CD8-positive, alpha-beta memory T cell (primary cell): ENCODE measurements at places on chromosomes 7 and 10.

DNA sequence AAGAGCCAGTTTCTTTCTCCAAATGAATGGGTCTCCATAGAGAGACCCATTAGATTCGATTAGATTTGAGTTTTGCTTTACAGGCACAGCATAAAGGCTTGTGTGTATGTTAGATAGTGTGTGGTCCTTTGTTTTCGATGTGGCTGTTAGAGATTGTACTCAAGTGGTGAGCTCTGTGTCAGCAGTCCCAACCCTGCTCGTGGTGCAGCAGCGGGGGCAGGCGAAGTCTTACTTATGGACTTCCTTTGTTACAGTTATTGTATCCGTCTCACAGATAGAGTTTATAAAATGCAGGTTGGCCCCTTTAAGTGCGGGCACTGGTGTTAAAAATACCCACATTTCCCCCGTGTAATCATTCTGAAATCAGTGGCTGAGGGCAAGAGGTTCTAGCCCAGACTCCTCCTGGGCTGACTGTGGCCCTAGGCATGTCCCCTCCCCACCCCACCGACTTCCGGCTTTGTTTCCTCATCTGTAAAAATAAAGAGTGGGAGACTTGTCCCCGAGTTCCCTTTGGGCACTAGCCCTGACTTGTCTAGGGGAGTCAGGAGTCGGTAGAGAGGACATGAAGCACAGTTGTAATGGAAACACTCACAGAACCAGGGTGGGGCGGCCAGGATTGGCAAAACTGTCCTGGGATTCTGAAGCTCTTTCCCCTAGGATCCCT lies 28.6 kb downstream of the MTURN start:
- H3K27me3 ChIP-seq = no peaks in the 10 kb centered on the region
- H3K4me1 ChIP-seq = peaks cover 43% of the 10 kb centered on the region
- peak; percentile 58 for DNase-seq

- no peak overlapping the region for H3K4me3 ChIP-seq
- no peak for DNase-seq
- no peak overlapping the region for H3K27ac ChIP-seq
- no peaks in the 10 kb centered on the region for H3K36me3 ChIP-seq
- H3K4me1 ChIP-seq = no peaks in the 10 kb centered on the region
These were observed 30.2 kb upstream of the ERCC6 start for GRCh38 chr10:49569031-49569631.

DNA sequence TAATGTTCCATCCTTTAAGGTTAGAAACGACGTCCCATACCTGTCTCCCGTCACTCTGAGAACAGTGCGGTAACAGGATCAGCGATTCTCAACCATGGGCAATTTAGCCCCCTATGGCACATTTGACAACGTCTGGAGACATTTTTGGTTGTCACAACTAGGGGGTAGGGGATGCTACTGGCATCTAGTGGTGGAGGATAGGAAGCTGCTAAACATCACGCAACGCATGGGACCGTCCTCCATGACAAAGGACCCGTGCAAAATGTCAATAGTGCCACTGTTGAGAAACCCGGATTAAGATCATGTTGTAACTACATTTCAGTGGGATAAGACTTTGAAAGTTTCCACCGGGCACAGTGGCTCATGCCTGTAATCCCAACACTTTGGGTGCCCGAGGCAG lies 5.0 kb upstream of the PAXIP1 start:
- H3K27me3 ChIP-seq = no peaks in the 10 kb centered on the region
- peak; percentile 45 for DNase-seq
- H3K36me3 ChIP-seq = no peaks in the 10 kb centered on the region
- peaks cover 9% of the 10 kb centered on the region for H3K4me1 ChIP-seq

GRCh38 chr7:38978491-38978890 lies 782 bp downstream of the POU6F2 start:
- no peaks in the 10 kb centered on the region for H3K36me3 ChIP-seq
- H3K4me3 ChIP-seq = no peak overlapping the region
- no peak for DNase-seq
- no peaks in the 10 kb centered on the region for H3K4me1 ChIP-seq

DNA sequence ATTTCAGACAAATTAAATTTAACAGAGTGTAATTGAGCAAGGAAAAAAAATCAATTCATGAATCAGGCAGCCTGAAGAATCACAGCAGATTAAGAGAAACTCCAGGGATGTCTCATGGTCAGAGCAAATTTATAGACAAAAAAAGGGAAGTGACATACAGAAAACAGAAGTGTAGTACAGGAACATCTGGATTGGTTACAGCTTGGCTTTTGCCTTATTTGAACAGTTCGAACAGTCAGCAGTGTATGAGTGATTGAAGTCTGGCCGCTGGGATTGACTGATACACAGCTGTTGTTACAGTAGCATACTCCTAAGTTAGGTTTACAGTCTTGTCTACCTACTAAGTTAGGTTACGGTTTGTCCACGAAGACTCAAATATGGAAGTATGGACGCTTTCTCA lies 255.3 kb downstream of the HPSE2 start:
- H3K4me1 ChIP-seq = no peaks in the 10 kb centered on the region
- H3K27me3 ChIP-seq = no peaks in the 10 kb centered on the region
- H3K4me3 ChIP-seq = no peak overlapping the region
- H3K36me3 ChIP-seq = no peaks in the 10 kb centered on the region
- DNase-seq = no peak

- no peak for DNase-seq
- H3K27ac ChIP-seq = no peak overlapping the region
- H3K36me3 ChIP-seq = no peaks in the 10 kb centered on the region
- no peaks in the 10 kb centered on the region for H3K4me1 ChIP-seq
- no peaks in the 10 kb centered on the region for H3K27me3 ChIP-seq
- H3K4me3 ChIP-seq = no peak overlapping the region
These were observed 87.8 kb downstream of the CREB5 start for GRCh38 chr7:28500138-28500537.
